ENCODE measurements at places on chromosomes 2 and 18.

GRCh38 chr18:79353267-79353666 is 42.5 kb upstream of the NFATC1 start:
- DNase-seq: no peak

GRCh38 chr18:11885278-11885947 is 22.7 kb downstream of the MPPE1 start:
- peak; percentile 32 for DNase-seq

GRCh38 chr2:24539258-24539657 is 48.2 kb downstream of the NCOA1 start:
- no peak for DNase-seq

DNA sequence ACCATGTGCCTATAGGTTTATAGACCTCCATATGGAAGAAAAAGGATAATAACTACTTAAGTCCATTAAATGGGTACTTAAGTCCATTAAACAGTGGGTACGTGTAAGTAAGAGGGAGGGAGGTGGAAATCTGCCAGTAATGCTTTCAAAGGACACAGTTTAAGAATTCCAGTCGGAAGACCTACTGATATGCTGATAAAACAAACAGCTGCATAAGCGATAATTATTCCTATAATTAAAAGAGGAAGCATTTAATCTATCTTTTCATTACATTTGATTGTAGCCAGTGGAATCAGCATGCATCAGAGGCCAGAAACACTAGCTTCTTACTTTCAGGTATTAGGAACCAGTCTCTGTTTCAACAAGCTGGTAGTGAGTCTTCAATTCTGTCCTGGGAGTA is 96.4 kb upstream of the DDX18 start:
- DNase-seq: no peak

All from GM20000 (cell line).